ENCODE measurements at places on chromosomes 3 and 15.

GRCh38 chr3:45869638-45870037, 16.7 kb upstream of the CCR9 start:
- no peak for DNase-seq

DNA sequence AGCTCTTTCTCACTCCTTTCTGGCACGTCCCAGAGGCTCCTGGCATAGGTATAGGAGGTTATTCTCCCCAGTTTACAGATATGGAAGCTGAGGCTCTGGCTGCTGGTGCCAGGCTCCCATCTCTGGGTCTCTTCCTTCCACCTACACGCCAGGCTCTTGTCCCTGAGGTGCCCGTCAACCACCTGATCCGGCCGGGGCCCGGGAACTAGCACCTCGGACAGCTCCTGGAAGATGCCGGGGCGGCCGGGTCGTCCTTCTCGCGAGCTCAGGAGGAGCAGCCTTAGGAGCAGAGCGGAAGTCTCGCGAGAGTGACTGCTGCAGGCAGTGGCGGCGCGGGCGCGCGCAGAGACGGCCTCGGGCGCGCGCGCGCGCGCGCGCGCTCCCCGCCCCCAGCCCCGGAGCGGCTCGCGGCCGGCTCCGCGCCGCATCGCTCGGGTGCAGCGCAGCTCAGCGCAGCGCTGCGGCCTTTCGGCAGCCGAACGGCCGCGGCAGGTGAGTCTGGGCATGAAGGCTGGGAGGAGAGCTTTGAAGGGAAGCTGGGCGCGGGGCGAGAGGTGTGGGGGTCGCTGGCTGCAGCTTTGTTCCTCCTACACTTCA, at the start of gene SCAMP5:
SCAMP5 (plus strand) TSS at position 382 of the 597 bp plus-strand sequence. CDS start 16,277 bp downstream, outside the sequence.
- peak; percentile 99 for DNase-seq

GRCh38 chr3:110184536-110184935, 847.2 kb upstream of the DPPA4 start:
- DNase-seq, result no peak

- no peak for DNase-seq
Measured at GRCh38 chr3:133989936-133990702, 39.6 kb downstream of the SLCO2A1 start.

DNA sequence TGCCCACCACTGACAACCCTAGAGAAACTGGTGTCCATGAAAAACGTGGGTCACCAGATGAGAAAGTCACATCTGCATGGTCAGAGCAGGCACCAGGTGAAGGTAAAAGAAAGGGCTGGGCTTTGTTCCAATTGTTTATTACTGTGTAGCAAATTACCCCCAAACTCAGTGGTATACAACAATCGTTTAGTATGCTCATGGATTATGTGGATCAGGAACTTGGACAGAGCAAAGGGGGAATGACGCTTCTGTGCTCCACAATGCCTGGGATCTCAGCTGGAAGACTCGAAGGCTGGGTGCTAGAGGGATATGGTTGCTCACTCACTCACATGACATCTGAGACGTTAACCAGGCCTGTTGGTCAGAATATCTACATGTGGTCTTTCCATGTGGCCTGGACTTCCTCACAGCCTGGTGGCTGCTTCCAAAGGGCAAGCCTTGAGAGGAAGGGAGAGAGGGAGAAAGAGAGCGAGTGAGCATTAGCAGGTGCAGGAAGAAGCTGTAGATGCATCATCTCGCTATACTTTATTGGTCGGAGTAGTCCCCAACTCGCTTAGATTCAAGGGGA, 44.9 kb downstream of the LPP start:
- no peak for DNase-seq

- no peak for DNase-seq
Measured at GRCh38 chr15:74458473-74458872, 2.5 kb downstream of the UBL7 start.

DNA sequence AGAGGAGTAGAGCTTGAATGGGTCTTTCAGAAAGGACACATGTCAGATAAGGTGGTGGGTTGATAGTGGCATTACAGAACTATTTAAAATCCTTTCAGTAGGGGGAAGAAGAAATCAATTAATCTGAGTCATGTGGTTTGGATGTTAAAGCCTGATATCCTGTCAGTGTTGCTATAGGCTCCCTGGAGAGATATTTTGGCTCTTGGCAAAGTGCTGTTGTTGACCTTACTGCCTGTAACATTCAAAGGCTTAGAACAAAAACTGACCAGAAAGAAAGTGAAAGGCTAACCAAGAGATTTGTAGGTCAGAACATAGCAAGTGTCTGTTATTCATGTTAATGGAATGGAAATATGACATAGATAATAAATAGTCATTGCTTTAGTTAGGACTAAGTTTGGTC, 552.9 kb downstream of the DIPK2A start:
- DNase-seq, result no peak

DNA sequence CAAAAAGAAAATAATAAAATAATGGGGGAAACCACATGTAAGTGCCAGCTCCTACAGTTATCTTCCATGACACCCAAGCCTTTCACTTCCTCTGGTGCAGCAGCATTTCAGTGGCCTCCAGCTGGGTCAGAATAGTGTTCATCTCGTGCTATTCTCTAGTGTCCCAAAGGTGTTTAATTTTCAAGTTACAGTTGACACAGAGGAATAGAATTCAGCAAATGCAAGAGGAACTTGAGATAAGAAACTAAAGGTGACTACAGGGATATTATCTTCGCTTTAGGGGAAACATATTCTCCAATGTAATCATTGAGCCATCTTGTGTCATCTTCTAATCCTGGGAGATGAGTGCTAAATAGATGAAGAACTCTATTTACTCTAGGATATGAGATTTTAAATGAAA, 212.8 kb downstream of the EPHA3 start:
- no peak for DNase-seq

DNA sequence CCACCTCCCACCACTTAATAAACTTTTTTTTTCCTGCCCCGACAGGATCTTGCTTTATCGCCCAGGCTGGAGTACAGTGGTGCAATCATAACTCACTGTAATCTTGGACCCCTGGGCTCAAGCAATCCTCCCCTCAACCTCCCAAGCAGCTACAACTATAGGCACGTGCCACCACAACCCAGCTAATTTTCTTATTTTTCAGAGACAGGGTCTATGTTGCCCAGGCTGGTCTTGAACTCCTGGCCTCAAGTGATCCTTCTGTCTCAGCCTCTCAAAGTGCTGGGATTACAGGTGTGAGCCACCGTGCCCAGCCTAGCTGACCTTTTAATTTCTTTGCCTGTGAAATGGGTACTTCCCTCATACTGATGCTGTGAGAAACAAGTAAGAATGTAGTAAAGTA, 3.9 kb upstream of the C15orf40 start:
- DNase-seq, result no peak

GRCh38 chr3:155179966-155180757, 100.0 kb downstream of the MME start:
- DNase-seq, result no peak

- no peak for DNase-seq
Measured at GRCh38 chr3:80036176-80036575, 268.4 kb upstream of the ROBO1 start.

- peak; percentile 84 for DNase-seq
Measured at GRCh38 chr3:36944641-36945270, at the start of gene TRANK1. Gene TRANK1, minus strand, starts transcription at chr3:36945054. Its CDS starts 245 bp downstream, at chr3:36944809.
